Left ventricle myocardium inferior (tissue), 1 donor: ENCODE measurements at places on chromosomes 2 and 18.

GRCh38 chr2:197828464-197829135 is 24.2 kb downstream of the PLCL1 start:
- peaks cover 32% of the 10 kb centered on the region for H3K4me1 ChIP-seq
- no peak overlapping the region for H3K4me3 ChIP-seq
- no peak for DNase-seq

- H3K27ac ChIP-seq = no peak overlapping the region
- H3K4me3 ChIP-seq = no peak overlapping the region
- no peaks in the 10 kb centered on the region for H3K27me3 ChIP-seq
Measured at GRCh38 chr2:114161371-114161770, 271.5 kb downstream of the ACTR3 start.

- H3K27ac ChIP-seq = no peak overlapping the region
- H3K27me3 ChIP-seq = no peaks in the 10 kb centered on the region
- DNase-seq = no peak
- H3K4me1 ChIP-seq = peaks cover 11% of the 10 kb centered on the region
Measured at GRCh38 chr18:75065251-75066000, 143.5 kb downstream of the PTGR3 start.

- no peak overlapping the region for H3K4me3 ChIP-seq
- H3K27me3 ChIP-seq = no peaks in the 10 kb centered on the region
- DNase-seq = no peak
- peaks cover 35% of the 10 kb centered on the region for H3K4me1 ChIP-seq
Measured at GRCh38 chr2:118091140-118091478, 2.8 kb downstream of the INSIG2 start.
